Mucosa of descending colon (tissue), 3 donors: ENCODE measurements at places on chromosomes 5 and 9. TPM values are rescaled to one million over a fixed set of nuclear protein-coding genes. Genes with fewer than 3 reads are reported as not detected.
A peak's percentile ranks its signal among the peaks of the same experiment; 100 is the strongest.

GRCh38 chr9:133594310-133594709, 14.9 kb downstream of the FAM163B start:
- DNase-seq = no peak

Gene PCDHGB7
- 4.5 TPM for total RNA-seq

Gene LEAP2
- 2.9 TPM for total RNA-seq

- DNase-seq = no peak
These were observed 71.6 kb downstream of the ERCC6L2 start for GRCh38 chr9:95947118-95947517.

DNA sequence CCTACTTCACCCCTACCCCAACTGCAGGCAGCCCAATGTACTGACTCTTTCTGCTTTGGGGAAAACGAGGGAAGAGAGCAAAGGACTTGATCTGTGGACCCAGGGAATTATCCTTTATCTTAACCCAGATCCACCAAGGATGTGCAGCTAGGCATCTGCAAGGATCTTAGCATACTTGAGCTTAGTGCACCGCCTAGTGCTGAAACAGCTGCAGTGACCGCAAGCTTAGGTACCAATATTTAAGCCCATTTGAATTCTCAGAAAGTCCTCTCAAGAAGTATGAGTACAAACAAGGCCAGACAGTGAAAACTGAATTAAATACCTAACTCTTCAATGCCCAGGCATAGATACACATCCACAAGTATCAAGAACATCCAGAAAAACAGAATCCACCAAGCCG, 576.7 kb upstream of the ADAMTS16 start:
- DNase-seq = no peak

Gene CAVIN4
- not detected for total RNA-seq

DNA sequence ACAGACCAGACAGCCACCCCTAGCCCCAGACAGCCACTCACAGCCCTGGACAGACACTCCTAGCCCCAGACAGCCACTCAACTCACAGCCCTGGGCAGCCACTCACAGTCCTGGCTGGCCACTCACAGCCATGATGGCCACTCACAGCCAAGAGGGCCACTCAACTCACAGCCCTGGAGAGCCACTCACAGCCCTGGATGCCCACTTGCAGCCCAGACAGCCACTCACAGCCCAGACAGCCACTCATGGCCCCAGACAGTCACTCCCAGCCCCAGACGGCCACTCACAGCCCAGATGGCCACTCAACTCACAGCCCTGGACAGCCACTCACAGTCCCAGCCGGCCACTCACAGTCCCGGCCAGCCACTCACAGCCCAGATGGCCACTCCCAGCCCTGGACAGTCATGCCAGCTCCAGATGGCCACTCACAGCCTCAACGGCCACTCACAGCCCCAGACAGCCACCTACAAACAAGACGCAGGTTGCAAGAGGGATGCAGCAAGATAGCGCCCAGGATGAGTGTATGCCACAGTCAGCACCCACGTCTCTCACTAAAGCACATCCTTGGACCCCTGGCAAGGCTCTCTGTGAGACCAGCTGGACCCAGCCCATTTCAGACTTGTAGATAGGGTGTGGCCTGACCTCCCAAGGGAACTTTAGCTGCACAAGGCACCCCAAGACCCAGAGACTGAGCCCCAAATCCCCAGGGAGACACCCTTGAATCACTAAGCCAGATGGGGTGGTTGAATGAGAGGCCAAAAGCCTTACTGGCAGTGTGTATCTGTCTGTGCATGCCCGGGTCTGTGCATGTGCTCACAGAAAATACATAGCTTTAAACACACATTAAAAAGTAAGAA, 22.4 kb downstream of the ZDHHC11B start:
- DNase-seq = no peak

DNA sequence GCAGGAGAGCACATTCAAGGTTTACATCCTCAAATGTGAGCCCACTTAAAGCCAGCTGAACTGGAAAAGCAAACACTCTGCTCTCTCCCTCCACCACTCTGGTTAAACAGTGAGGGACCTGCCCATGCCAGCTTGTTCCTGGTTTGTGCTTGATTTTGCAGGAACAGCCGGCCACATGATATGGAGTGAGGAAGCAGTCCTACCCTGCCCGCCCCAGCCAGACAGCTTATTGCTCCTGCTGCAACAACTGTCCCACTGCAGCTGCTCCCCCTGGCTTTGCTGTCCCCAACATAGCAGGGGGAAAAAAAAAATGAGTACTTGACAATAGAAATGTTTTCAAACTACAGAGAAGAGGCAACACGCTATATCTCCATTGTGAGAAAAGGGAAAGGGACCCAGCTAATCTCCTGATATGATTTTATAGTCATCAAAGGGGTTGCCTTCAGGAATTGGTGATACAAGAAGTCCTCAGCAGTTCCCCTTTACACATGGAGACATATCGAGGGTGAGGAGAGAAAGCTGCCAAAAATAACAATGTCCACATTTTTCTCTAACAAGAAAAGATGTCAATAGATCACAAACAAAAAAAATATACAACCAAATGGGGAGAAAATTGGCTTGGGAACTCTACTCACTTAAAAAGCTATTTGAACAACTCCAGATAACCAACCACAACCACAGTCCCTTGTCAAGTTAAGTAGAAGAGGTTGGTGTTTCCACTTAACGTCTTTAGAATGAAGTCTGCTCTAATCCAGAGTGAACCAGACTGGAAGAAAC, 4.6 kb downstream of the MYO10 start:
- peak; percentile 89 for DNase-seq

- no peak for DNase-seq
These were observed 268.4 kb downstream of the FAM170A start for GRCh38 chr5:119897537-119898370.

DNA sequence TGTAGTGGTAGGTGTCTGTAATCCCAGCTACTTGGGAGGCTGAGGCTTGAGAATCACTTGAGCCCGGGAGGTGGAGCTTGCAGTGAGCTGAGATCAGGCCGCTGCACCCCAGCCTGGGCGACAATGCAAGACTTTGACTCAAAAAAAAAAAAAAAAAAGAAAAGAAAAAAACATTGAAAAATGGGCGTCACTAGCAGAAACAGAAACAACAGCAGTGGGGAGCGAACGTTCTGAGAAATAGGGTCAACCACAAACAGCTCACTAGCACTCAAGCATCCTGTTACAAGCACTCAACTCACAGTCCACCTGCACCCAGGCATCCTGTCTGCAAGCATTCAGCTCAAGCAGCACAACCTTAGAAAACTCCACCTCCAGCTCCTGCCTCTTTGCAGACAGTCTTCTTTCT, 17.2 kb downstream of the TRIM14 start:
- DNase-seq = no peak

GRCh38 chr5:147454996-147455677, 54.7 kb downstream of the DPYSL3 start:
- no peak for DNase-seq

DNA sequence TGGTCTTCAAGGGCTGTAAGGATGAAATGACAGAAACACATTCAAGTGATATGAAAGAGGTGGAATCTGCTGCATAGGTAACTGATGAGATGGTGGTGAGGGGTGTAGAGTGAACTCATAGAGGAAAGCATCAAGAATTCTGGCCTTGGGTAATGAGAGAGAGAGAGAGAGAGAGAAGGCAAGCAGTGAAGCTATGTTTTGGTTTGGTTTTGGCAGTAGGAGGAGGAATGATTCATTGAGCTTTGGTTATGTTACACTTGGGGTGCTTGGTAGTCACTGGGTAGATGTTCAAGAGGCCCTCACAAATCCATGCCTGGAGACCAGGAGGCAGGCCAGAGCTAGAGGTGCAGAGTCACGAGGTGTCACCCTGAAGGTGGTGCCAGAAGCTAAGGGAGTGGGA, 89.5 kb downstream of the EGFLAM start:
- no peak for DNase-seq

- no peak for DNase-seq
These were observed 8.7 kb upstream of the DAB2IP start for GRCh38 chr9:121642758-121643157.

Gene KIF4B
- total RNA-seq = not detected

DNA sequence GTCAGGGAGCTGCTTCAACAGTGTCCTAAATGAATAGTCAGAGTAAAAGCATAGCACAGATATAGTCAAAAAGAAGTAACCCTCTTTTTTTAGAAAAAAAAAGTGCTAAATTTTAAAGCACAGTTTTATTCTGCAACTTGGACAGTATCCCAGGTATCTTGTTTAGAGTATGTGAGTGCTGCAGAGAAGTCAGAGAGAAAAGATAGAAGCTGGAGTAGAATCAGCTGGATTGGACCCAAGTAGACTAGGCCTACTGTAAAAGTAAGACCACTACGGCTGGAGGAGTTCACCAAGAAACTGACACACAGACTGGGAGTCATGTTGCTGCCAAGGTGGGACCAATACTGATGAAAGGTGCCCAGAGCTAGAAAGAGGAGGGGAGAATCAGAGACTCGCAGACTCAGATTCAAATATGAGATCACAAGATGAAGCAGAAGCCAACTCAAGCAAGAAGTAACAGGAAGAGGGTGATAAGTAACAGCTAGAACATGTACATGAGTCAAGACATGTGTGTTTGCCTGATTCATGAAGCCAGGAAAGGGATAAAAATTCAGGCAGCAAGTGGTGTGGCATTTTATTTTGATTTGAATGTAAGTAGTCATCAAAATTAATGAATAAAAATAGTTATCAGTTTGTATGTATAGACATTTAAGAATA, 25.6 kb upstream of the TUSC1 start:
- no peak for DNase-seq

DNA sequence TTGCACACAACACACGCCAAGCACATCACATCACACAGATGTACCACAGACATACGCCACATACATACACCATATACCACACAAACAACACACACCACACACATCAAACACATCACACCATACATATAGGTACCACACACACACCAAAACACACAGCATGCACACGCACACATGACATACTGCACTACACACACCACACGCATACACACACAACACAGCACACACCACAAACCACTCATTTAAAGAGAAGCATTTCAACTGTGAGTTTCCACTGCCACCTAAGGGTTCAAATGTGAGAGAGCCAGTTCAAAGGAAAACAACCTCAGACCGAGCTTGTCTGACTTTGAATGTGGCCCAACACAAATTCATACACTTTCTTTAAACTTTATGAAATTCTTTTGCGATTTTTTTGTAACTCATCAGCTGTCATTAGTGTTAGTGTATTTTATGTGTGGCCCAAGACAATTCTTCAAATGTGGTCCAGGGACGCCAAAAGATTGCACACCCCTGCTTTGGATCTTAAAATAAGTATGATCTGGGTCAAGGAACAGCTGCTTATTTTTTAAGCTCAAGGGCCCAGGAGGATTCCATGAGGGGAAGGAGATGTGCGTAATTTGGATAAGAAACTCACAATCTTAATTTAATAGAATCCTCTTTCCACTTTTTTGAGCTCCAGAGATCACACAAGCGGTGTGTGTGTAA, 494.6 kb downstream of the GADD45G start:
- DNase-seq = no peak

- no peak for DNase-seq
These were observed 86.0 kb upstream of the TNFSF8 start for GRCh38 chr9:115016344-115016743.

DNA sequence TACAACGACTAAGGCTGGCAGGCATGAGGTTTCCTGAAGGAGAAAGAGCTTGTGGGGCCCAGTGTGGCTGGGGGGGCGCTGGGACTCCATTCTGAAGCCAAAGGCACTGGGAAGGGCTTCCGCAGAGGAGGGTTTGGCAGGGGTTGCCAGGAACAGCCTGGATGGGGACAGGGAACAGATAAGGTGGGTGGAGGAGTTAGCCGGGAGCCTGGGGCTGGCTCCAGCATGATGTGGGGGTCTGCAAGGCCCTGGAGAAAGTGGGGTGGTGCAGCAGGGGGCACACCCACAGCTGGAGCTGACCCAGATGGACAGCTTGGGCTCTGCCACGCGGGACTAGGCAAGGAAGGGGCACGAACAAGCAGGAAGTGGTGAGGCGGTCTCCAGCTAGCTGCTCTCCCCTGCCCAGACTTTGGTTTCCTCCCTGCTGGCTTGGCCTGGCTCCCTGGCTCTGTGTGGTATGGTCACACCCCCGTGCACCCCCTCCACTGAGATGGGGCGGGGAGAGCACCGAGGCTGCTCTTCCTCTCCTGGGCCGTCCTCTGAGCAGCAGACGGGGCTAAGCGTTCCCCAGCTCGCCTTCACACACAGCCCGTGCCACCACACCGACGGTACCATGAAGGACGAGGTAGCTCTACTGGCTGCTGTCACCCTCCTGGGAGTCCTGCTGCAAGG, at the start of gene LTC4S:
Gene LTC4S, plus strand, starts transcription at position 519 of the 672 bp plus-strand sequence. Its CDS starts 95 bp downstream, at position 614.
- peak; percentile 62 for DNase-seq

DNA sequence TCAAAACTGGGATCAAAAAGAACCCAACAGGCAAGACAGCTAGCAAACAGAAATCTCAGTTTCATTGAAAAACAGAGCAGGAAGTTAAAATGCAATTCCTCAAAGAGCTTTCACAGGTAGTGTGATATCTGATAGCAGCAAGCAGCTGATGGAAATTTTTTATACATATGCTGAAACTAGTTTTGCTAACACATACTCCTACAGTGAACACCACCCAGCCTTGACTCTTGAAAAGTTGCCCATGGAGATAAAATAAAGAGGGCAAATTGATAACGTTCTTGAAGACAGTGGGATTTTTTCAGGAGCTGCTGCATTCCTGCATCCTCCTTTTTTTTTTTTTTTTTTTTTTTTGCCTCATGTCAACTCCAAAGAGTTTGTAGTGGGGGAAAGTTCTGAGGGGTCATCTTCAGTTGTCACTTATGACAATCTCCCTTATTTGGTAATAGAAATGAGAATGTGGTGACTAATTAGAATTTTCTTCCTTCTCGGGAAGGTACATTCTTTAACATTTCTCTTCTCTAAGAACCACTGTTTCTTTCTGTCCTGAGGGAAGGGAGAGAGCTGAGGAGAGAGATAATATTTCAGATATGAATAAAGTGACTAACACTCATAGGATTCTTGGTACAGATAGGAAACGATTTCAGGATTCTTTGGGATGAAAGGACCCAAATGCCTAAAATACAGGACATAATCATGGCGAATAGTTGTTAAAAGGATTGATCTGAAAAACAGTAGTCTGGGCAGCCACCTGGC, 24.6 kb downstream of the SH3RF2 start:
- DNase-seq = no peak

GRCh38 chr5:33969572-33970452, 14.7 kb downstream of the SLC45A2 start:
- no peak for DNase-seq

GRCh38 chr9:129879103-129879699, 43.9 kb downstream of the USP20 start:
- DNase-seq = peak; percentile 45

DNA sequence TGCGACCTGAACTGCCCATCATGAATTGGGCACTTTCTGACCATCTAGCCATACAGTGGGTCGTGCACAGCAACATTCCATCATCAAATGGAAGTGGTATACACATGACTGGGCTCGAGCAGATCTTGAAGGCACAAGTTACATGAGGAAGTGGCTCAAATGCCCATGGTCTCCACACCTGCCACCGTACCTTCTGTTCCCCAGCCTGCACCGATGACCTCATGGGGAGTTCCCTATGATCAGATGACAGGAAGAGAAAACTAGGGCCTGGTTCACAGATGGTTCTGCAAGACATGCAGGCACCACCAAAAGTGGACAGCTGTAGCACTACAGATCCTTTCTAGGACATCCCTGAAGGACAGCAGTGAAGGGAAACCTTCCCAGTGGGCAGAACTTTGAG, 21.8 kb downstream of the MTMR12 start:
- DNase-seq = no peak

Gene SHOC1
- total RNA-seq = not detected

GRCh38 chr5:76379316-76379715, 23.8 kb upstream of the IQGAP2 start:
- no peak for DNase-seq

Gene GPR150
- 0.41 TPM for total RNA-seq

Gene FBXL7
- 3.4 TPM for total RNA-seq
